Mesendoderm (in vitro differentiated cells): ENCODE measurements at places on chromosomes 3 and 15.

DNA sequence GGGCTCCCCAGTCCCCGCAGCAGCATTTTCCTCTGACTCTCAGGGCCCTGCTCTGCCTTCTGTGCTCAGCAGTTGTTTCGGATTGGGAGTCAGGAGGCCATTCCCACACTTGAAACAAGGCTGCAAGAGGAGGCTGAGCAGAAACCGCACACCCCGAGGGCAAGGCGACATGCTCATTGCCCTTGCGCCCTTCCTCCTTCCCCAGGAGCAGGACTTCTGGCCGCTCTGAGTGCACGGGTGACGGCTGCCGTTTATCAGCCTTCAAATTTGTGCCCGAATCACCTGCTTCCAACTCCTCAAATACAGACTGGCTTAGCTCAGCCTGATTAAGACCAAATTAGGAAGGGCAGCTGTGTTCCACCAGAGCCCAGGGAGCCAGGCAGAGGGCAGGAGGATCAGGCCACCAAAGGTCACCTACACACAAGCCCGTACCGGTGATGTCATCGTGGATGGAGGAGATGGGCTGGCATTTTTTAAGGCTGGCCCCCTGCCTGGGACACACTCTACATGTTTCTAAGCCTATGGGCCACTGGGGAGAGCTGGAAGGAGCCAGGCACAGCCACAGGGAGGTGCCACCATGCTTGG, 38.1 kb downstream of the TM2D3 start:
- DNase-seq = no peak

- DNase-seq = no peak
Measured at GRCh38 chr3:189027626-189028155, 144.1 kb upstream of the TPRG1 start.

GRCh38 chr3:107916171-107916570, 174.7 kb downstream of the CD47 start:
- DNase-seq = no peak

DNA sequence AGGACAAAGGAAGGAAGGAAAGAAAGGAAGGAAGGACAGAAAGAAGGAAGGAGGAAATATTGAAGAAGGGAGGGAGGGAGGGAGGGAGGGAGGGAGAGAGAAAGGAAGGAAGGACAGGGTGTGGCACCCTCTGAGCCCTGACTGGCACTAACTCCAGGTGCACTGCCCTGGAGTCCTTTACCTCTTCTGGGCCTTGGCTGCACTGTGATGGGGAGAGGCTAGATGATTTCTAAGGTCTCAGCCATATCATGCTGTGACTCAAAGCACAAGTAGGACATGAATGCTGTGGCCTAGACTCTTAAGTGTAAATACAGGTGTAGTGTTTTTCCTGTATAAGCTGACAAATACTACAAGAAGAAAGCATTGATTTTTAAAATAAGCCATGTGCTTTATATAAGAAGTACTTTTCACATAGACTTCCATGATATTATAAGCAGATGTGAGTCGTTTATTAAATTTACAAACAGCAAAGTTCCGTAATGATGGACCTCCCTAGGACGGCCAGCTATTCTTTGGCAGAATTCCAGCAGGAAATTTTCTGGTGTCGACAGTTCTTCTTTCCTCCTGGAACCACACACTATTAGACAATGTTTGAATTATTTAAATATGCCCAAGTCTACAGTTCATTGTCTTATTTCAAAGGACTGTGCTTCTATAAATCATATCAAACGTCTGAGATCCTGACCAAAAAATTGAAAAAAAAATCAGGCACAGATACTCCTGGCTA, 213.8 kb upstream of the C2CD4B start:
- DNase-seq = no peak

GRCh38 chr15:81880314-81880713, 165.5 kb downstream of the MEX3B start:
- no peak for DNase-seq

DNA sequence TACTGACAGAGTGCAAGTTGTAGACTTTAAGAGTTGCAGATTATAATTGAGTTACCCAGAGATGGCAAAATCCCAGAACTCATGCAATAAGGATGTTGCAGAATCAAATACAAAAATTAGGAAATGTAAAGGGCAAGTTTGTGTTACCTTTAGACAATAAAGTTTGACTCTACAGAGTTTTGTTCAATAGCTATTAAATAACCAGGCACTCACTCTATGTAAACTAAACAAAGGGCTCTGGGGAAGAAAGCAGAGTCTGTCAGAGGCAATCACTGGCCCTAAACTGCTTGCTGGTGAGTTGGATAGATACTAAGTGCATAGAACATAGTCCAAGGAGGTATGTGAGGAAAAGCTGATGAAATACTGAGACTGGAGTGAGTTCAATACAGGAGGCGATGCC, 40.0 kb upstream of the PLCL2 start:
- no peak for DNase-seq

DNA sequence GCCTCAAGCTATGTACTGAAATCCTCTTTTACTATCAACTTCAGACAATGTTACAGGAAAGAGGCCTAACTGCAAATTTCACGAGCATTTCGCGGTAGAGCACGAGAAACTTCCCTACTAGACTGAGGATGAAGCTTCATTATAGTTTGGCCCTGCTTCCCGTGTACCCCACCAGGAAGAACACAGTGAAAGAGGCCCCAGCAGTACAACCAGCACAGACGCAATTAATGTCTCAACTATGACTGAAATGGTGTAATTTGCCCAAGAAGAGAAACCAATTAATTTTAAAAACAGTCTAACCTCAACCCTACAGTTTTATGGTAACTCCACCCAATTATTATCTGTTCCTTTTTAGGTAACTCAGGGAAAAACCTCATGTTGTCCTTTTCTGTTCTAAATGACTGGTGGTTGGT, 12.1 kb downstream of the CHSY1 start:
- DNase-seq = no peak

DNA sequence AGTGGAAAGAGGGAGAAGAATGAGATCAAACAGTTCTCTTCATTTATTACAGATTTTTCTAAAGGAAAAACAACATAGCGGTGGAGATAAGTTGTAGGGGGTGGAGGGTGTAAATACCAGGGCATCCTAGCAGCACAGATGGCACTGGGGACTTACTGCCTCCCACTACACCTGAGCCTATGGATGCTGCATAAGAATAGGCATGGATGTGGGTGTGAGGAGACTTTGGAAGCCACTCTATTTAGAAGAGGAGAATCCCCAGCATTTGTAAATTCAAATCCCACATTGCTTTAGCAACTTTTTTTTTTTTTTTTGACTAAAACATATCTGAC, 27.4 kb upstream of the IL1RAP start:
- no peak for DNase-seq

- peak; percentile 62 for DNase-seq
Measured at GRCh38 chr15:64806509-64806908, 18.9 kb downstream of the PIF1 start.

DNA sequence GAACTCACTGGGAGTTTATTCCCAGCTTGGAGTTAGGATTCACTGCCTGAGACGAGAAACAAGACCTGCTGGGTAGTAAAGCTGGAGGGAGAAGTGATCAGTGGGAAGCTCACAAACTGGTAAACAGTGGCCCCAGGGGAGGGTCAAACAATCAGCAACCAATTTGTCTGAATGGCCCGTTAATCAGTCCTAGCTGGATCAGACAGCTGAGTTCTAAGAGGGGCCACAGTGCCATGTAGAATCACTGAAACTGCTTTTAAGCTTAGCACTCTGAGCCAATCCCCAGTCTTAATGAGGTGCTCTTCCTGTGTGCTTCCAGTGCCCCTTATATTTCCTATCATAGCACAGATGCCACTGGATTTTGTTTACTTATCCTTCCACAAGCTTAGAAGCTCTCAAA, 591.7 kb downstream of the RSL24D1 start:
- peak; percentile 75 for DNase-seq

GRCh38 chr15:65517866-65518207, 348 bp upstream of the DPP8 start:
- no peak for DNase-seq

- no peak for DNase-seq
Measured at GRCh38 chr3:145070795-145071194, 1090.2 kb downstream of the PLOD2 start.

GRCh38 chr3:23324745-23325144, 121.6 kb downstream of the UBE2E2 start:
- DNase-seq = peak; percentile 11

DNA sequence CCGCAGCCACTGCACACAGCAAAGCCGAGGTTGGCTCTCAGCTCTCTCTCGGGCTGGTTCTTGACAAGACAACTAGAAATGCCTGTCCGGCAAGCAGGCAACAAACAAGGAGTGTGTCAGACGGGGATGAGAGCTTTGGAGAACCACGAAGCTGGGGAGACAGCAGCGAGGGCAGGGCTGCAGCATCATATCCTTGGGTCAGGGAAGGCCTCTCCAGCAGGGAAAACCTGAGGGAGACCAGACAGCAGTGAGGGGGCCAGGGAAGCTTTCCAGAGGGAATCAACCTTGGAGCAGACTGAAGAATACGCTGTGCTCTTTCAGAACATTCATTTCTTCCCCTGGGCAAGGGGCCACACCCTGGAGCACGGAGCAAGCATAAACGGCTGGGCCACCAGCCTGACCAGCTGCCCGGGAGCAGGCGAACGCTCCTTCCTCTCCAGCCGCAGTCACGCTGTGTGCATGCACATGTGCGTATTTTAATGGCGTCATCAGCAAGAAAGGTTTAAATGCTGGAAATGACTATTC, 58.7 kb downstream of the CHSY1 start:
- no peak for DNase-seq

DNA sequence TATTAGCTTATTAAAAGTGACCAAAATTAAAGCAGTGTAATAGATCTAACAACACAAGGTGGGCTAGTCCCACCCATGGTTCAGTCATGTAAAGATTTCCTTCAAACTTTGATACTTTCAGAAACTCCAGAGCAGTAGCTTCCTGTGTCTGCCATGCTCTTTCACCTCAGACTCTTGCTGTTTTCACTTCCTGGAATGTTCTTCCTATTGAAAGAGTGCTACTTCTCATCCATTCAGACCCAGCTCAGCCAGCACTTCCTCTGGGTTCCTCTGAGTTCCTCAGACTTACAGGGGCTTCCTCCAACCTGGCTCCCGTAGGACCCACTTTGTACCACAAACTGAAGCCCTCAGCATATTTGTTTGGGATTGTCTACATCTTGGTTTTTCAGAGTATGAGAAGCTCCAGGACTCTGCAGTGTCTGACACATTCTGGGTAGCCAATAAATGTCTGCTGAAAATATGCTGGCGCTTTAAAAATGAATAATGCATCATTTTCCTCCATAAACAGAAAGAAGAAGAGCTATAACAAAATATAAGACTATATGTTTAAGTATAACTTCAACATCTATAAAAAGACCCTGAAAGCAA, 18.0 kb downstream of the NCEH1 start:
- no peak for DNase-seq

DNA sequence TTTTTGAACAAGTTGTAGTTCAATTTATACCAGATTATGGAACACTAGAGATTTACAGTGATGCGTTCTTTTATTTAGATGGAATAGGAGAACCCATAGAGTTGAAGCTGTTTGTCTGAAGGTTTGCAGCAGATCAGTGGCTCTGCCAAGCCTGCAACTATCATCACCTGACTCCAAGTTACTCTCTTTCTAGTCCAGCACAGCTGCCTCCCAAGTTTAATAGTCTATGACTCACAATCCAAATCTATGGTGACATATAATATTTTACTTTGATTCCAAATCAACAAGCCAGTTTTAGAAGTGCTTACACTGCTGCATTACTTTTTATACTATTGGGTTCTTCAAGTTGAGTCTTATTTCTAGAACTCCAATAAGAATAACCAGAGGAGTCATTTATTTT, 400.4 kb downstream of the LPP start:
- DNase-seq = no peak

GRCh38 chr3:196139281-196139680, 57.4 kb upstream of the TFRC start:
- DNase-seq = no peak

DNA sequence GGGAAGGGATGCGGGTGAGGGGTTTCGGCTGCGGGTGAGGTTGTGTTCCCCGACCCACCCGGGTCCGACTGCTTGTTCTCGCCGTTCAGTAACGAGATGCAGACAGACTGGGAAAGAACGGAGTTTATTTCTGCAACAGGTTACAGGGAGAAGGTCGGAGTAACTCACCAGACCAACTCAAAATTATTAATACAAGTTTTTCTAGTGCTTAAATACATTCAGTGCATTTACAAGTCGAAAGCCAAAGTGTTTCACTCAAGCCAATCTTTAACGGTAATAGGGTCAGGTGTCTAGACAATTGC, 492 bp upstream of the HIGD1A start:
- no peak for DNase-seq
